ENCODE measurements at places on chromosomes 13 and 19.

DNA sequence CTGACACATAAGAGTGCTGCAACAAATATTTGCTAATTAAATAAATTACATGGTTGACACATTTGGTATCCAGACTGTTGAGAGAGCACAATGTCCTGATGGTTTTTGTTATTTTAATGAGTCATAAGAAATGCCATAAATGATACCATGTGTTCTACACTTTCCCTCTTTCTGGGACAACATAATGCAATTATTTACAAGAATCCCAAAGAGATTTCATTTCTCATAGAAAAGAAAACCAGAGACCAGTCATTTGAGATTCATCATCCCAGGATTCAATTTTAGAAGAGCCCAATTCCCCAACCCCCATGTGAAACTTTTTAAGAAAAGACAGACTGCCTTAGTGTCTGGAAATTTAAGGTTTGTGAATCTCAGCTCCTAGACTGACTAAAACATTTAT, 399.6 kb downstream of the DCT start:
- no peak for DNase-seq

- DNase-seq = no peak
These were observed 107.0 kb upstream of the GPR12 start for GRCh38 chr13:26867451-26868091.

DNA sequence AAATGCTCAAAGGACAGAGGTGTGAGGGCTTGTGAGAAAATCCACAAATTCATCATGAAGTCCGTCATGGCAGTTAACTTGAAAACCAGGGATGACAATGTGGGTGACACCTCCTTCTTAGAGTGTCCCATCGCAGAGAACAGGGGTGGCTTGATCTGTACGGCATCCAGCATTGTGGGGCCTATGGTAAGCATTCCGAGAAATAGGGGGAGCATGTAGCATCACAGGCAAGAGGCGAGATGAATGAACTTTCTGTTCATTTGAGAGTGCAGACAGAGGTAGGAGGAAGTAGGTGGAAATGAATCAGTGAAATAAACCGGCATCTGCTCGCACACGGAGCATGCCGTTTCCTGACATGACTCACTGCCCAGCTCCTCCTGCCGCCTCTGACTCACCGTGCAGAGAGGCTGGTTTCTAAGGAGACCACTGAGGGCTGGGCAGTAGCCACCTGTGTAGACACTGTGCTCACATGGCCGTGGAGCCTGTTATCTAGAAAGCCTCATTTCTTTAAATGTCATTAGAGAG, 339.0 kb downstream of the RFC3 start:
- DNase-seq = no peak

GRCh38 chr19:15445227-15445605, 4.5 kb downstream of the WIZ start:
- no peak for DNase-seq

- no peak for DNase-seq
These were observed 3.6 kb downstream of the SIGLEC11 start for GRCh38 chr19:49957262-49957915.

DNA sequence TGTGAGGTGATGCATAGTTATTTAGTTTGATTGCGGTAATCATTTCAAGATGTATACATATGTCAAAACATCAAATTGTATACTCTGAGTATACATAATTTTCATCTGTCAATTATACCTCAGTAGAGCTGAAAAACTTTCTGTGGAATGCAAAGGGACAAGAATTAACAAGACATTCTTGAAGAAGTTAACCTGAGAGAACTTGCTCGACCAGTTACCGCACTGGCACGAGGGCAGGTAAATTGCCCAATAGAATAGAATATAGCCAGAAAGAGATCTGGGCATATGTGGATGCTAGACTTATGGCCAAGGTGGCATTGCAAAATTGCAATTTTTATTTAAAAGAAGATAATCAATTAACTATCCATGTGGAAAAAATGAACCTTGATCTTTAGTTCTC, 42.3 kb upstream of the GJB6 start:
- DNase-seq = no peak

DNA sequence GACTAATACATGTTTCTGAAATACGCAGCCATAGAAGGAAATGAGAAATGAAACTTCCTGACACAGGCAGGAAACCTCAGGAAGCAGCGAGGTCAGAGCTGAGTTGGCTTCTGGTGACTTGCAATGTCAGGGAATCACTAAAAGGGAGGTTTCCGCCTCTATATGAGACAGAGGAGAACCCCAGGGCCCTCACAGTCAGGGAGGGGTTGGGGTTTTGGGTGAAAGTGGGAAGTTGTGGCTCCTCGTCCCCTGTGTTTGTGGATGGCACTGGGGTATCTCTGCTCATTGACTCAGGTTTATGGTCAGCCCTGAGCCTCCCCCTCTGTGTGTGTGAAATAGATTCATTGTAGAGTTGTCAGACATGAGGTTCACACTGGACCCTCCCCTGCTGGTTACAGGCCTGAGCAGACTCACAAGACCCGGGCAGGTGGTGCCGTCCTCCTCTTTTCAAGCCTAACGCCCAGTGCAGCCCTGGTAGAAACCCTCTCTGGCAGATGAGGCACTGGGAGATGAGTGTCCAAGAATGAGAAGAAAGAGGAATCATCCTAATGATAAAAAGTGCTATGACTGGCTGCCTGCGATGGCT, 5.5 kb upstream of the LILRA6 start:
- DNase-seq = peak; percentile 40

GRCh38 chr19:16367261-16367683, 42.6 kb downstream of the KLF2 start:
- DNase-seq = peak; percentile 44
